ENCODE measurements at places on chromosomes 7 and 10.

DNA sequence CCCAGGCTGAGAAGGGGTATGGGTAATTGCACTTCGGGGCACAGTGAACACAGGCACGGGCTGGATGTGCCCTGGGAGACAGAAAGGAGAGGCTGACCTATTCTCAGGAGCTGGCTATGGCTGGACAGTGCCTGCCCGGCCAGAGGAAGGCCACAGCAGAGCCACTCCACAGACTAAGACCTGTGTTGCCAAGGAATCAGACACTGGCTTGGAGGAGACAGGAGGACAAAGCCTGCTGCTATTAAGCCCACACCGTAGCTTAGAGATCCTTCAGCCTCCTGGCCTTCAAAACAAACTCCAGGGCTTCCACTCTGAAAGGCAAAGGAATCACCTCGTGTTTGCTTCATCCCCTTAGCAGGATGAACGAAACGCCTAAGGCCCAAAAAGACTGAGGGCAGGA is 82.2 kb downstream of the ALOX5 start:
- DNase-seq = no peak

DNA sequence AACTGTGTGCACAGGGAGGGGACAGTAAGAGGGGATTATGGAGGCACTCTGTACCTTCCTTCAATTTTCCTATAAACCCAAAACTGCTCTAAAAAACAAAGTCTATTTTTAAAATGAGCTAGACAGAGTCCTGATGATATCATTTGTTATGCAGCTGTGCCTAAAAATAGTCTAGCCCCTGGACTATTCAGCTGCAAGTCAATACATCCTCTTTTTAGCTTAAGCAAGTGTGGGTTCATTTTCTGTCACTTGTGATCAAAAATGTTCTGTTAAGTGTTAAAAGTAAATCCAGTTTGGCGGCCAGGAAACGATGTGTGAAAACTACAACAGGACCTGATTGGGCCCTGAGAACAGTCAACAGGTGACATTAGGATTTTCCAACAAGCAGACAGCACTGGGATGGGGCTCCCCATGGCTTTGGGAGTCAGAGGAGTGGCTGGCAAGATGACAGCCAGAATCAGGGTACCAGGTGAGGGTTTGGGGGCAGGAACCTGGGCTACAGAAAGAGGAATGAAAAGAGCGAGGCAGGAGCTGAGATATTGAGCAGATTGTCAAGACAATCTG is 33.9 kb downstream of the FAM107B start:
- DNase-seq = no peak

GRCh38 chr7:34153656-34154270 is 248.4 kb downstream of the BMPER start:
- no peak for DNase-seq

GRCh38 chr10:15796762-15797161 is 63.5 kb downstream of the MINDY3 start:
- no peak for DNase-seq

DNA sequence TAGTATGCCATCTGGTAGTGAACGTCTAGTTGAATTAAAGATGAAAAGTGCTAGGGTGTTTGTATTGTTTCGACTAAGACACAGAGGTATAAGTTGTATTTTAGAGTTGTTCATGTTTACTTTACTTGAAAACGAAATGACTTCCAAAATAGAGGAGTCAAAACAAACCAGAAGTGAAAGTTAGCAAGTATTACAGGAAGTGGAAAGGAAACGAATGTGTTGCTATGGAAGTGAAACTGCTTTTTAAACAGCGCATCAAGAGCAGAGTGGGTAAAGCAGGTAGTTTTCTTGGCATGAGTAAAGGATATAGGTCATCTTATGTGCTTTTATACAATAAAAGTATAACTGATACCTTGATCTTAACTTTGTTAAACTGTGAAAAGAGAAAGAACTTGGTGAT is 20.0 kb upstream of the GALNTL5 start:
- DNase-seq = no peak

DNA sequence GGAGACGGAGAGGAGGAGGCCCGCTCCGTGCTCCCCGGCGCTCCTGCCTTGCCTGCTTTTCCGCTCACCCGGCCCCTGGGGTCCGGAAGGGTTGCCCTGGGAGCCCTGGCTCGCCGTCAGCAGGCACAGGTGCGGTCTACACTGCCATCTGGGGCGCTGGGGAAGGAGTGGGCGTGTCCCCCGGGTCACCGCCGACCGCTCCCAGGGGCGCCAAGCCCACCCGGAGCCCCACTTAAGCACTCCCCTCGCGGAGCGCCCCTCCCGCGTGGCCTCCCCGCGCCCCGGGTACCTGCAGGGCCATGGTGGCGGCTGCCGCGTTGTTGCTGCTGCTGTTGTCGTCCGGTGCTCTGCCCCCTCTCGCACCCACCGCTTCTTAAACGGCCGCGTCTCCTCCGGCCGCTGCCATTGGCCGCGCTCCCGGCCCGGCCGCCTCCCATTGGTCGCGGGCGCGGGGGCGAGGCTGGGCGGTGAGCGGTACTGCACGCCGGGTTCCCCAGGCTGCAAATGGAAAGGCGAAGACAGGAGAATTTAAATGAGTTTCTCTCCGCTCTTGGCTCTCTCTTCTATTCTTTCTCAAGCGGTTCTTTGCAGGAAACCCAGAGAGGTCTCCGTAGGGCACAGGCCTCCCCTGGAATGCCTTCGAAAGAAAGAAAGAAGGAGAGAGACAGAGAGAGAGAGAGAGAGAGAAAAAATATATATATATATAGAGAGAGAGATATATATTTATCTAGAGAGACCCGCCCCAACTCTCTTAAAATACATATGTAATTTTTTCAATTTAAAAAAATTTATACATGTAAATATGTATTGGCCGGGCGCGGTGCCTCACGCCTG is at the start of gene ACBD7:
Gene ACBD7, minus strand, starts transcription at position 349 of the 834 bp plus-strand sequence. Its CDS starts 48 bp downstream, at position 301.
- DNase-seq = peak; percentile 83

DNA sequence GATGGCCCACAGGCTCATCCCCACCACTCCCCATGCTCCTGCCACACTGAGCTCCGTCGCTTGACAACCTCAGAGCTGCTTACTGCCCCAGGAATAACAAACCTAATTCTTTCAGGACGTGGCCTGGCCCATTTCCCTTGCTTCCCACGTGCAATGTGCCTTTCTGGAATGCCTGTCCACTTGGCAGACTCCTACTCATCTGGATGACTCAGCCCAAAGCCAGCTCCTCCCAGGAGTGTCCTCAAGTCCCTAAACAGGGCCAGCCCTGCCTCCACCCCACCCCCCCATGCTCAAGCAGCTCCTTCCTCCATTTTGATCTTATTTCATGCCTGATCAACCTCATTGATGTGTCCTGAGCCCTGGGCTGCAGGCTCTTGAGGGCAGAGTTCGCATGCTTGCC is 164.9 kb upstream of the RNF32 start:
- DNase-seq = no peak
